ENCODE measurements at places on chromosomes 2 and 18. TPM values are rescaled to one million over a fixed set of nuclear protein-coding genes. Genes with fewer than 3 reads are reported as not detected.

DNA sequence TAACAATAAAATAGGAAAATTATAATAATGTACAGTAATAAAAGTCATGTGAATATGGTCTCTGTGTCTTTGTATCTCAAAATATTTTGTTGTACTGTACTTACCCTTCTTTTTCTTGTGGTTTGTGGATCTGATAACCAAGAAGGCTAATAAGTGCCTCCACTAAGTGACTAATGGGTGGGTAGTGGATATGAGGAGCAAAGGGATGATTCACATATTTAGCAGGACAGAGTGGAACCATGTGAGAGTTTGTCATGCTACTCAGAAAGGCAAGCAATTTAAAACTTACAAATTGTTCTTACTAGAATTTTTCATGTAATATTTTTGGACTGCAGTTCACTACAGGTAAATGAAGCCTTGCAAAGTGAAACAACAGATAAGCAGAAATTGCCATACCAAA, 1241.2 kb upstream of the CDH2 start:
- no peaks in the 10 kb centered on the region for H3K27me3 ChIP-seq
- no peaks in the 10 kb centered on the region for H3K4me1 ChIP-seq
- no peak for DNase-seq
- no peak overlapping the region for H3K27ac ChIP-seq
- no peaks in the 10 kb centered on the region for H3K36me3 ChIP-seq

GRCh38 chr2:120343433-120344105, 2.4 kb upstream of the INHBB start:
- peaks cover 61% of the 10 kb centered on the region for H3K27me3 ChIP-seq
- peak; percentile 40 for DNase-seq
- peak overlapping the region; percentile 33 for H3K4me3 ChIP-seq
- H3K36me3 ChIP-seq = no peaks in the 10 kb centered on the region
- H3K27ac ChIP-seq = no peak overlapping the region
- H3K4me1 ChIP-seq = peaks cover 13% of the 10 kb centered on the region

WDR7 gene
- total RNA-seq = 32.2 TPM

AGXT gene
- total RNA-seq = not detected
